ENCODE measurements at places on chromosomes 4 and X. TPM values are rescaled to one million over a fixed set of nuclear protein-coding genes. Genes with fewer than 3 reads are reported as not detected.

DNA sequence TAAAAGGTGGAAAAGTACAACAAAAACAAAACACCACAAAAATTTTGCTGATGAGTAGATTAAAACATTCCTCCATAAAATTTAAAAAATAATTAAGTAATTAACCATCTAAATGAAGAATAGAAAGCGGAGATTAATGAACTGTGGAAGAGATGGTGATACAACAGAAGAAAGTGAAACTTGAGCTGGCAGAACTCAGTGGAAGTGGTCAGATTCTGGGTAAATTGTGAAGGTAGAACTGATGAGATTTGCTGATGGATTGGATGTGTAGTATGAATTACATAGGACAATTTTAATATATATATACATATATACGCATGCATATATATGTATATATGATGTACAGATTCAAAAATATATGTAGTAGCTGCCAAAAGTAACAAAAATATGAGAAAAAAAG lies 73.9 kb downstream of the AMOT start:
- DNase-seq, result no peak
- H3K4me3 ChIP-seq, result no peak overlapping the region
- no peaks in the 10 kb centered on the region for H3K4me1 ChIP-seq
- H3K27me3 ChIP-seq, result no peaks in the 10 kb centered on the region
- H3K27ac ChIP-seq, result no peak overlapping the region
- H3K36me3 ChIP-seq, result no peaks in the 10 kb centered on the region

DNA sequence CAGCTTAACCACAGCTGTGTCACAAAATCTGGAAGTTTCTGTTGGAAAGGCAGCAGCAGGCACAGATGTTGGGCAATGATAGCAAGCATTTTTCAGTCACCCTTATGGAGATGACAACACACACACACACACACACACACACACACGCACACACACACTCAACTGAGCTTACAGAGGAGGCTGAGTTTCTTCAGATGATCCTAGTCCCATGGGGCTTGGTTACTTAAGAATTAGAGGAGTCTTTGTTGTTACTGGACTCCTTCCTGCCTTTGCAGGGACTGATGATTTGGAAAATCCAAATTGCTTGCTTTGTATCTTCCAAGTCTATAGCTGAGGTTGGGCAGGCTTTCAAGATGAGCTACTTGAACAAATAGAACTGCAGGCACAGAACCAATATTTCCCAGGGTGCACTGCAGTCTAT lies 740.1 kb upstream of the PITX2 start:
- no peak for DNase-seq
- H3K4me3 ChIP-seq, result no peak overlapping the region
- H3K27me3 ChIP-seq, result no peaks in the 10 kb centered on the region
- no peaks in the 10 kb centered on the region for H3K4me1 ChIP-seq
- no peaks in the 10 kb centered on the region for H3K36me3 ChIP-seq

GRCh38 chr4:91600301-91600700 lies 703.5 kb upstream of the GRID2 start:
- H3K27me3 ChIP-seq, result no peaks in the 10 kb centered on the region
- H3K27ac ChIP-seq, result no peak overlapping the region
- H3K36me3 ChIP-seq, result no peaks in the 10 kb centered on the region
- no peak for DNase-seq
- H3K4me1 ChIP-seq, result no peaks in the 10 kb centered on the region

DNA sequence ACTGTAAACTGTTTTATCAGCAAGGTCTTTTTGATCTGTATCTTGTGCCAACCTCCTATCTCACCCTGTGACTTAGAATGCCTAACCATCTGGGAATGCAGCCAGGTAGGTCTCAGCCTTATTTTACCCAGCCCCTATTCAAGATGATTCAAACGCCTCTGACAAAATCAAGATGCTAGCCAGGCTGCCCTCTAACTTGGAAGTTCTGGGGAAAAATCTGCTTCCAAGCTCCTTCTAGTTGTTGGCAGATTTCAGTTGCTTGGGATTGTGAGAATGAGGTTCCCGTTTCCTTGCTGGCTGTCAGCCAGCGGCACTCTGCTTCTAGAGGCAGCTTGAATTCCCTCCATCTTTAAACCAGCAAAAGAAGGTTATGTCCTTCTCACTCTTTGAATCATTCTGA lies 34.7 kb downstream of the LUZP4 start:
- H3K27ac ChIP-seq, result no peak overlapping the region
- H3K4me3 ChIP-seq, result no peak overlapping the region
- no peaks in the 10 kb centered on the region for H3K27me3 ChIP-seq
- H3K4me1 ChIP-seq, result no peaks in the 10 kb centered on the region
- H3K36me3 ChIP-seq, result no peaks in the 10 kb centered on the region
- peak; percentile 39 for DNase-seq

DNA sequence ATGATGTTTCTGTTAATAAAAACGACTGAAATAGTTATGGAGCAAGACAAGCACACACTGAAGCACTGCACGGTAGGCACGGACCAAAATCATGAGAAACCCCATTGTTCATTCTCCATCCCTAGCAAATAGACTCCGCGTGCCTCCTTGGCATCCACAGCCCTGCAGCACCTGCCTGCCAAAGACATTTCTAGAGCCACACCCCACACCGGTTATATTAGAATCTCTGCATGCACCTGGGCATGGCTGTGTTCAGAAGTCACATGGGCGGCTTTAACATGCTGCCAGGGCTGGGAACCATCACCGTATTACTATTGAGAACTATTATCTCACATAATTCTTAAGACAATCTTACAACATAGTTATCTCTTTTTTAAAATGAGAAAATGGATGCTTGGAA lies 5.9 kb downstream of the PDLIM3 start:
- DNase-seq, result no peak
- peaks cover 1% of the 10 kb centered on the region for H3K4me1 ChIP-seq
- H3K27me3 ChIP-seq, result peaks cover 34% of the 10 kb centered on the region
- H3K4me3 ChIP-seq, result no peak overlapping the region
- no peak overlapping the region for H3K27ac ChIP-seq

PLA2G12A gene
- 58.4 TPM for total RNA-seq

ZNF518B gene
- 17.3 TPM for total RNA-seq

TMEM35A gene
- total RNA-seq, result 1.2 TPM

FAT4 gene
- 32.2 TPM for total RNA-seq

CXCL11 gene
- 0.41 TPM for total RNA-seq
